ENCODE measurements at places on chromosomes 4 and X.

DNA sequence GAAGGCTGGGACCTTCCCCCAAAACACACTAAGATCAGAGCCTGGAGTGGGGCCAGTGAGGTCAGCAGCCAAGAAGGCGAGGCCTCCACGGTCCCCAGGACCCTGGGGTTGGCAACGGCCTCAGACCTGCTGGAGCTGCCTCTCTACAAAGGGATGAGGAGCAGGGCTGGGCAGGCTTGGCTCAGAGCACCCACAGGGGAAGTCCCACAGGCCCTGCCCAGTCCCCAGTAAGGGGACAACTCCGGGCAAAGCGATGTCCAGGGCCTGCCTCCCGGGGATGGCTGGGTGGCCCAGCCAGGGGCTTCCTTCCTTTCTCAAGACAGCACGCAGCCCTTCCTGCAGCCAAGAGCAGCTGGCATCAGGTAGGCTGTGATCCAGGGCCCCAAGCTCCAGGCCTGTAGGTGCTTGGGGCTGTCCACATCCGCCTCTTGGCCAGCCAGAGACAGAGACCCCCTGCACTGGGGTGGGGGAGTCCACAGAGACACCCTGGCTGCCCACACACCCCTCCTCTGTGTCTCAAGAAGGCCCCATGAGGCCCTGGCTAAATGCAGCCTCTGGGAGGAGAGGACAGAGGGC is 5.7 kb downstream of the MXD4 start:
- DNase-seq, result no peak

GRCh38 chr4:127400731-127401346 is 231.9 kb upstream of the INTU start:
- DNase-seq, result no peak

GRCh38 chrX:13685126-13685763 is 3.7 kb upstream of the RAB9A start:
- no peak for DNase-seq

GRCh38 chrX:23317799-23318724 is 16.6 kb upstream of the PTCHD1 start:
- no peak for DNase-seq
